ENCODE measurements at places on chromosomes 12 and 14.

GRCh38 chr12:132318618-132319033 is 10.8 kb downstream of the GALNT9 start:
- DNase-seq = no peak

GRCh38 chr12:114901316-114901715 is 217.3 kb upstream of the TBX3 start:
- DNase-seq = peak; percentile 35

- DNase-seq = no peak
Measured at GRCh38 chr14:74237441-74237840, 1.8 kb upstream of the VSX2 start.

DNA sequence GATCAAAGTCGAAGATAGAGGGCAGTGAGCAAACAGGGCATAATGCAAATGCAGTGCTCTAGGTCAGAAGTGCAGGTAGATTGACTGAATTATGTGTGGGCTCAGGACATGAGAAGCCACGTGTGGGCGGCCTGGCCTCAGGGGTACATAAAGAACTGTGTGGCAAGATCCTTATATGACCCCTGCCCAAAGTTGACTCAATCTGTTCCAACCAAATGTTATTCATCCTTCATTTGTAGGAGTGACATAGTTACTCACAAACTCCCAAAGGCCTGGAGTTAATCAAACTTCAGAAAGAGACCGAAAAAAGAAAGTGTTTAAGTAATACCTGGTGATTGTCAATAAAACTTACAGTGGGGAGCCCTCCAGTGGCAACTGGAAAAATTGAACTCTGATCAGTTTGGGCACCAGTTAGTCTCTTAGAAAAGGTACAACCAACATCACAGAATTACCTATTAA is 150.4 kb upstream of the FAR2 start:
- DNase-seq = peak; percentile 49

DNA sequence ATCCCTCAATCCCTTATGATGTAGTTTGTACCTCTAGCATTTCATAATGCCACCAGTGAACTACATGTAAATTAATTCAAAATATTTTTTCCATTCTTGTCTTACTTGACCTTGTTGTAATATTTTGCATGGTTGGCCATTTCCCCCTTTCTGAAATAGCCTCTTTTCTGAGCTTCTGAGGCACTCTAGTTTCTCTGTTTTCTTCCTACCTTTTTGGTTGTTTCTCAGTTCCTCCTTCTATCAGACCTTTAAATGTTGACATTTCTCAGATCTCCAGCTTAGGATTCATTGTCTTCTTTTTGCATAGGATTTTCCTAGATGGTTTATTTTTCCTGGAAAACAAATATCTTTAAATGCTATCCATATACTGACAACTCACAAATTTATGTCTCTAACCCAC is 9.8 kb upstream of the RMST start:
- no peak for DNase-seq

GRCh38 chr12:34595749-34596733 is 573.7 kb downstream of the ALG10 start:
- DNase-seq = no peak

DNA sequence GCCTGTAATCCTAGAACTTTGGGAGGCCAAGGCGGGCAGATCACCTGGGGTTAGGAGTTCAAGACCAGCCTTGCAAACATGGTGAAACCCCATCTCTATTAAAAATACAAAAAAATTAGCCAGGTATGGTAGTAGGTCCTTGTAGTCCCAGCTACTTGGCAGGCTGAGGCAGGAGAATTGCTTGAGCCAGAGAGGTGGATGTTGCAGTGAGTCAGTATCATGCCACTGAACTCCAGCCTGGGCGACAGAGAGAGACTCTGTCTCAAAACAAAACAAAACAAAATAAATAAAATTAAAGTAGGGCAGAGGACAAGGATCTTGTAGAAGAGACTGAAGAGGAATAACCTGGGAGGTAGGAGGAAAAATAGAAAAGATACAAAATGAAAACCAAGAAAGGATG is 45.5 kb upstream of the GUCY2C start:
- DNase-seq = no peak

GRCh38 chr14:71245659-71246361 is 338.6 kb downstream of the PCNX1 start:
- DNase-seq = no peak

GRCh38 chr14:100312877-100313400 is 6.7 kb upstream of the SLC25A29 start:
- DNase-seq = no peak

DNA sequence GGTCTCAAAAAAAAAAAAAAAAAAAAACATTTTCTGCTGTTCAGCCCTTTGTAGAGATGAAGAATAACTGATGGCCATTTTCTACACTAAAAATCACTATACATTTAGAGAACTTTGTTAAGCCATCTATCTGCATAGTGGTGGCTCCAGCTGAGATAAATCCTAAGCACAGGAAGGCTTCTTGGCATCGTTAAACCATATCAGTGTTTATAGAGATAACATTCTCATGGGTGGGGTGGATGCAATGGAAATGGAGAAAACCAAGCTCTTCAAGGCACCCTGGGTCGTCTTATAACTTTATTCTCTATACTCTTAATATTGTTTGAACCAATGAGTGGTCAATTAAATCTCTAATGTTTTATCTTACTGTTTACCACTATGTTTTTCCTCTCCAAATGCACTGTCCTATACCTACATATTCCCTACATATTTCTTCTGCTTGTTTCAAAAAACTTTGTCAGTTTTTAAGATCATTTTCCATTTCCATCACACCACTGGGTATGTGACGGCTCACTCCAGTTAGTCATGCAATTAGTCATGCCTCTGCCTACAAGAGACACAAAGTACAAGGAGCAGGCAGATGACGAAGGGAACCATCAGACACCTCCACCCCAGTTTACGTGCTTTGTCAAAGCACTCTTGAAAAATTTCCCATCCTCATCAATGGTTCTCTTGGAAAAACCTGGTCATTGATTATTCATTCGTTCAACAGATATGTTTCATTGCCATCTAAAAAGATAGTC is 119.3 kb upstream of the OVCH1 start:
- peak; percentile 28 for DNase-seq

- DNase-seq = no peak
Measured at GRCh38 chr12:53199700-53200099, 7.4 kb downstream of the ITGB7 start.

GRCh38 chr12:6635856-6636531 is at the start of gene LPAR5:
Gene LPAR5, minus strand, starts transcription at chr12:6635959. Its CDS starts 14,711 bp downstream, at chr12:6621248.
- DNase-seq = peak; percentile 40

Data from EH (cell line).